Stimulated activated CD8-positive, alpha-beta memory T cell treated with anti-CD3 and anti-CD28 coated beads, Interleukin-4, amount 100 ng/mL, for 1 hour (primary cell): ENCODE measurements at places on chromosomes 2 and 18.

GRCh38 chr2:215527736-215528135, 91.9 kb upstream of the FN1 start:
- DNase-seq, result no peak

DNA sequence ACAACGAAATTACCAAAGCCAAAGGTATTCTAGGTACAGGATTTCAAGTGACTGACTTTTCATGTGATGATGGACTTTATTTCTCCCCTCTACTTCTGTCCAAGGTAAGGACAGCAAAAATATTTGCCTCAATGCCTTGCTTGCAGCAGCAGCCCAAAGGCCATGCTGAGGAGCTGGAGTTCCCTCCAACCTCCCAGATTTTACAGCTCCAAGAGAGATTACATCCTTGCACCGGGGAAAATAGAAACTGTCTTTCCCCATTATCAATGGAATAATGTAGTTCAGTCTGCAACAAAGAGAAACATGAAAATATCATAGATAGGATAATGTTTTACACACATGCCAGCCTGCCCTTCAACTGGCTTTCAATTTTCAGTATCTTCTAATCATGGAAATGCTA, 13.5 kb downstream of the HSPD1 start:
- no peak for DNase-seq

DNA sequence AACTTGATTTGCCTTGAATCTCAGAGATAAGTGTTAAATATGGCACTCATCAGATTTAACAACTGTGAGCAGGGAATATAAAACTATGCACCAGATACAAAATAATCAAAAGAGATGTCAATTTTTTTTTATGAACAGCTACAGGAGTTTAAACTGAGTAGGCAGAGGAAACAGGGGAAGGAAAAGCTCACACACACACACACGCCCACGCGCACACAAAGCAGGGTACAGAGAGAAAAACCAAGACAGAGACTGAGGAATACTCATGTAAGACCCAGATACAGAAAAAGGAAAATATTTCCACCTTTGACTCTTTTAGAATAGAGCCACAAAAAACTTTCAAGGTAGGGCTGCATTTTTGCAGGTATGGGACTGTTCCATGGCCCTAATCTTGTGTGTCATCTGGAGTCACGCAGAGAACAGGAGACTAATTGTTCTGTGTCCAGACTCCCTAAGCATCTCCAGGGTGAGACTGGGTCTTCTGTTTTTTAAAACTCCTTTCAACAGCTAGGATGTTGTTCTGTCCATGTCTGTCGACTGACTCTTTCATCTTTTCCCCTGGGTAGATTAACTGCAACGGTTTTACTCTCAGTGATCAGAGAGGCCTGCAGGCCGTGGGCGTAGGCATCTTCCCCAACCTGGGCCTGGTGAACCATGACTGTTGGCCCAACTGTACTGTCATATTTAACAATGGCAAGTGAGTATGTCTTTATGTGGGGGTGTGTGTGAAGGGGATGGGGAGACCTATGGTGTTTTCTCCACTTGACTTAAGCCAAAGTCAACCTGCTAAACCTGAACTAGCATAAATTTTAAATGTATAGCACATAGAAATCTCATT, 23.0 kb downstream of the SMYD1 start:
- DNase-seq, result no peak

- no peak for DNase-seq
These were observed 385.5 kb downstream of the SETBP1 start for GRCh38 chr18:45066210-45066609.

DNA sequence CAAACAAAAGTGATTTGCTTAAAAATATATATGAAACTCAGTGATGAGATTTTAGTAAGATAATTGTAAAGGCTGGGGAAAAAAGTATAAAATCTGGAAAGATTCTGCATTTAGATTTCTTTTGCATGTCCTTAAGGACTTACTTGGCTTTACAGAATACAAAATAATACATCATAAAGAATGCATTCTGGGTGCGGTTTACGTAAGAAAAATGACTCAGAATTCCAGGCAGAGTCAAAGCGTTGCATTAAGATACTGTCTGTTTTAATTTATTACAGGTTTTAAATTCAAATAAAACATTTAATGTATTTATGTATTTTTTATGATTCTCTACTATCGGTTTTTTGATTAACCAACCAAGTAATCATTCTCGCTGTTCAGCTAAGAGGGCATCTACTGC, 178.0 kb downstream of the SH3BP4 start:
- no peak for DNase-seq

DNA sequence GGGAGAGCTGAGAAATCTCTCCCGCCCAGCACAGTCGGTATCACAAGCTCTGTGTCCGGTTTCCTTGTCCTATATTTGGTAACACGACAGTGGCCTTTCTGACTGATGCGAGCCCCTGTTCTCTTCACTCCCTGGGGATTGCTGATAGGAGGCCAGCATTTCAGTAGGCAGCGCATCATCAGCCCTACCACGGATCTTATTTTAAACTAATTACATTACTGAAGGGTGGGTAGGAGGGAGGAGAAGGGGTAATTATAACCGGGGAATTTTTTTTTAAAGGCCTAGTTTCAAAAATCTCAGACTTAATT, 125.6 kb upstream of the LGALSL start:
- no peak for DNase-seq
